ENCODE measurements at places on chromosomes 12 and 14. TPM values are rescaled to one million over a fixed set of nuclear protein-coding genes. Genes with fewer than 3 reads are reported as not detected.

DNA sequence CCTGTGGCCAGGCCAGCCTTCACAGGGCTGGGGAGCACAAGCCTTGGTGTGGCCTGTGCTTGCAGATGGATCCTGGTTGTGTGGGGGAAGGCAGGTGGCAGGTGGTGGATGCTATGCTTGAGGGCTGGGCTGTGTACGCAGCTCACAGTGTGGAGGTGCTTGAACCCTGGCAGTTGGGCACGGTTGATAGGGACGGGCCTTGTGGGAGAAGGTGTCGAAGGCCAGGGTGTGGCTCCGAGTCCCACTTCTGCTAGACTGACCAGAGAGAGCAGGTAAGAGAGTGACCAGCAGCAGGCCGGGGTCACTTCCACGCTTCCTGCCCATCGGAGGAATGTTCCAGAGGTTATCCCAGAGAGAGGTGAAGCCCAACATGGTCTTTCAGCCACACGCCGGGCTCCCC, 85.5 kb downstream of the CACNA1C start:
- no peak overlapping the region for H3K4me3 ChIP-seq
- H3K27ac ChIP-seq, result no peak overlapping the region
- DNase-seq, result no peak
- H3K36me3 ChIP-seq, result no peaks in the 10 kb centered on the region
- no peaks in the 10 kb centered on the region for H3K27me3 ChIP-seq
- no peaks in the 10 kb centered on the region for H3K4me1 ChIP-seq

DNA sequence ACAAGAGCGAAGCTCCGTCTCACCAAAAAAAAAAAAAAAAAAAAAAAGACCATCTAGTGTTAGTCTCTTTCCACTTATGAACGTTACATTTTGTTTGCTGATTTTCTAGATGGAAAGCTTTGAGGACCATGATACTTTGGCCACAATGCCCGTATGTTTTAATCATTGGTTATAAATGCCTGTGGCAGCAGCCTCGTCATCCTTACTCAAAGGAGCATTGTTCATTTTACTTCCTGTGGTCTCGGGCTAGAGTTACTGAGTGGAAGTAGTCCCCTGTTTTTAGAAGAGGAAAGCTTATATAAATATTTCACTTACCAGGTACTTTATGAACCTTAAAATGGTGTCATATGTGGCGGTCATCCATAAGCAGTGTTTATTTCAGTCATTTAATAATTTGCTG, 359.9 kb downstream of the AEBP2 start:
- H3K27ac ChIP-seq, result no peak overlapping the region
- H3K27me3 ChIP-seq, result no peaks in the 10 kb centered on the region
- no peak overlapping the region for H3K4me3 ChIP-seq
- DNase-seq, result no peak
- no peaks in the 10 kb centered on the region for H3K36me3 ChIP-seq
- H3K4me1 ChIP-seq, result peaks cover 11% of the 10 kb centered on the region

DNA sequence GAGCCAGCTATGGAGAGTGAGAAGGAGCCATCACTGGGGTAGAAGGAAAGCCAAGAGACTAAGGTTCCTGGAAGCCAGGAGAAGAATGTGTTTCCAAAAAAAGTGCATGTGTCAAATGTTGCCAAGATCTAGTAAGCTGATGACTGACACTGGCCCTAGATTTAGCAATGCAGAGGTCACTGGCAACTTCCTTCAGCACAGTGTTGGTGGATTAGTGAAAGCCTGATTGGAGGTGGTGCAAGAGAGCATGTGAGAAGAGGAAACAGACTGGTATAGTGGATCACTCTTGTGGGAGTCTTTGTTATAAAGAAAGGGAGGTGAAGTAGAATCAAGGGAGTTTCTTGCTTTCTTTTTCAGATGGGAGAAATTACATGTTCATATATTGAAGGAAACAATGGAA, 34.1 kb upstream of the CHGA start:
- no peaks in the 10 kb centered on the region for H3K27me3 ChIP-seq
- no peak for DNase-seq
- no peak overlapping the region for H3K27ac ChIP-seq
- H3K4me1 ChIP-seq, result no peaks in the 10 kb centered on the region
- H3K36me3 ChIP-seq, result no peaks in the 10 kb centered on the region

INHBC gene
- 0.37 TPM for total RNA-seq

All from stomach (tissue), 19 donors.